ENCODE measurements at places on chromosomes 7 and 10. TPM values are rescaled to one million over a fixed set of nuclear protein-coding genes. Genes with fewer than 3 reads are reported as not detected.
A peak's percentile ranks its signal among the peaks of the same experiment; 100 is the strongest.

- H3K4me1 ChIP-seq, result peaks cover 14% of the 10 kb centered on the region
- H3K36me3 ChIP-seq, result no peaks in the 10 kb centered on the region
- peak overlapping the region; percentile 93 for H3K27ac ChIP-seq
- H3K4me3 ChIP-seq, result peak overlapping the region; percentile 96
Observed at GRCh38 chr10:13347043-13347499, 1.0 kb downstream of the SEPHS1 start.

LIPM gene
- total RNA-seq, result not detected

DNA sequence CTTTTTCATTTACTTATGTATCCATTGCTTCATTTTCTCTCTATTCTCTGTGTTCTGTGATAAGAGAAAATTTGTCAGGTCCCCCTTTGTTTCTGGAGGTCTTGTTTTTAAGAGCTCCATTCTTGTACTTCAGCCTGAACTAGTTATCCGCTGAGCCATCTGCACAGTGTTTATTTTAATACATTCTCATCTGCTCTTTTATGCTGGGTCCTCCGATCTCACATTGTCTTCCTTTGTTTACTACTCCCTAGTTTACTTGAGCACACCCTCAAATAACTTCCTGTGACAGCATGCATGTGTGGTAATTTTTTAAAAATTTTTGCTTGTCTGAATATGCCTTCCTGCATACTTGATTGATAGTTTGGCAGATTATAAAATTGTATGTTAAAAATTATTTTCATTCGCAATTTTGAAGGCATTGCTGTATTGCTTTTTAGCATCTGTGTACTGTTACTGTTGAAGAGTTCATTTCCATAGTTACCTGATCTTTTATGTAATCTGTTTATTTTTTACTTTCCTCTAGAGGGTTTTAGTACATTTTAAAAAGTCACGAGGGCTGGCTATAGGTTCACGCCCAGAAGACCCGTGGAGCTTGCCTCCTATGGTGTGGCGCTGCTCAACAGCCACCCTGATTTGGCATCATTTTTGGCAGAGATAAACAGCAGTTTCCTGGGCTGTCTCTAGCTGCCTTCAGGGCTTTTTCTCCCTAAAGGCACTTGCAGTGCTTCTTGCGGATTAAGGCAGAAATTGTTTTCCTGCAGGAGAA, 31.9 kb downstream of the RSBN1L start:
- H3K27me3 ChIP-seq, result no peaks in the 10 kb centered on the region
- no peaks in the 10 kb centered on the region for H3K36me3 ChIP-seq
- no peak overlapping the region for H3K27ac ChIP-seq
- no peak for DNase-seq
- H3K4me1 ChIP-seq, result peaks cover 23% of the 10 kb centered on the region
- no peak overlapping the region for H3K4me3 ChIP-seq

DNA sequence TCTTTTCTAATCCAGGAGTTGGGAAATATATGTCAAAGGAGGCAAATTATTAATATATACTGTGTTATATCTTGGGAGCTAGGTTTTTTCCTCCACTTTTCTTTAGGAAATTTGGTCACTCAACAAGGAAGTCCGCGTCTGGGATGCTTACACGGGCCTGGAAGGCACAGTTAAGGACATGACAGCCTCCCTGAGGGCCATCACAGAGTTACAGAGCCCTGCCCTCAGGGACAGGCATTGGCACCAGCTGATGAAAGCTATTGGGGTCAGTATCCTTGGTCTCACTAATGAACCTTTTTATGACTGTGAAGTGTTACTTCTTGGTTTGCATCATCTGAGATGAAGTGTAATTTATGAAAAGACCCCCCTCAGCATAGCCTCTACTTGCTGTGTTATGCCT, 74.7 kb downstream of the DNAH11 start:
- no peak overlapping the region for H3K4me3 ChIP-seq
- DNase-seq, result no peak
- no peaks in the 10 kb centered on the region for H3K36me3 ChIP-seq

- peaks cover 7% of the 10 kb centered on the region for H3K4me1 ChIP-seq
- no peak overlapping the region for H3K27ac ChIP-seq
- no peaks in the 10 kb centered on the region for H3K36me3 ChIP-seq
- H3K27me3 ChIP-seq, result no peaks in the 10 kb centered on the region
- no peak for DNase-seq
Observed at GRCh38 chr10:63480237-63480636, 14.5 kb upstream of the JMJD1C start.

- no peaks in the 10 kb centered on the region for H3K27me3 ChIP-seq
- no peaks in the 10 kb centered on the region for H3K4me1 ChIP-seq
- H3K27ac ChIP-seq, result no peak overlapping the region
- no peaks in the 10 kb centered on the region for H3K36me3 ChIP-seq
Observed at GRCh38 chr10:66572700-66573099, 353.1 kb upstream of the LRRTM3 start.

- no peak for DNase-seq
- H3K36me3 ChIP-seq, result no peaks in the 10 kb centered on the region
Observed at GRCh38 chr7:50341724-50342123, 37.2 kb downstream of the IKZF1 start.

DNA sequence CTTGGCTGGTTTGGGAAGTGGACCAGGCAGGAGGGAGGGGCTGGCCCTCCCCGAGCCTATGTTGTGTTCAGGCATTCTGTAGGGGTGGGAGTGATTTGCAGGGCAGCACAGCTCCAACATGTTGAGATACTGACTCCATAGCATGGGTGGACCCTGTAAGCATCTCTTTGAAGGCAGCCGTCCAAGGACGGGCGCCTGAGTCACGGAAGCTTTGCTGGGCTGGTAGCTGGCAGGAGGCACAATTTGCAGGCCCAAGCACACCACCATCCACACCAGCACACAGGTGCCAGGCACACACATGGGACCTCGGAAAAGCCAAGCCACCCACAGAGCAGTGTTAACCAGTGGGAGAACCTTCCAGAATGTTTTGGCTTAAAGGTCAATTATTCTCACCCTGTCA, 505.1 kb upstream of the FOXK1 start:
- H3K27me3 ChIP-seq, result no peaks in the 10 kb centered on the region
- no peak overlapping the region for H3K27ac ChIP-seq
- peaks cover 3% of the 10 kb centered on the region for H3K36me3 ChIP-seq
- DNase-seq, result no peak
- H3K4me1 ChIP-seq, result no peaks in the 10 kb centered on the region

- H3K27ac ChIP-seq, result peak overlapping the region; percentile 55
- H3K27me3 ChIP-seq, result no peaks in the 10 kb centered on the region
- peaks cover 32% of the 10 kb centered on the region for H3K4me1 ChIP-seq
- H3K36me3 ChIP-seq, result no peaks in the 10 kb centered on the region
- DNase-seq, result no peak
- H3K4me3 ChIP-seq, result peak overlapping the region; percentile 88
Observed at GRCh38 chr7:66921396-66921917, 432 bp downstream of the TMEM248 start.

GFRA1 gene
- total RNA-seq, result 5.8 TPM

NME8 gene
- not detected for total RNA-seq

- H3K27me3 ChIP-seq, result no peaks in the 10 kb centered on the region
- DNase-seq, result no peak
- H3K27ac ChIP-seq, result no peak overlapping the region
- H3K36me3 ChIP-seq, result no peaks in the 10 kb centered on the region
- peaks cover 7% of the 10 kb centered on the region for H3K4me1 ChIP-seq
Observed at GRCh38 chr7:84701524-84702306, 485.1 kb downstream of the SEMA3D start.

DNA sequence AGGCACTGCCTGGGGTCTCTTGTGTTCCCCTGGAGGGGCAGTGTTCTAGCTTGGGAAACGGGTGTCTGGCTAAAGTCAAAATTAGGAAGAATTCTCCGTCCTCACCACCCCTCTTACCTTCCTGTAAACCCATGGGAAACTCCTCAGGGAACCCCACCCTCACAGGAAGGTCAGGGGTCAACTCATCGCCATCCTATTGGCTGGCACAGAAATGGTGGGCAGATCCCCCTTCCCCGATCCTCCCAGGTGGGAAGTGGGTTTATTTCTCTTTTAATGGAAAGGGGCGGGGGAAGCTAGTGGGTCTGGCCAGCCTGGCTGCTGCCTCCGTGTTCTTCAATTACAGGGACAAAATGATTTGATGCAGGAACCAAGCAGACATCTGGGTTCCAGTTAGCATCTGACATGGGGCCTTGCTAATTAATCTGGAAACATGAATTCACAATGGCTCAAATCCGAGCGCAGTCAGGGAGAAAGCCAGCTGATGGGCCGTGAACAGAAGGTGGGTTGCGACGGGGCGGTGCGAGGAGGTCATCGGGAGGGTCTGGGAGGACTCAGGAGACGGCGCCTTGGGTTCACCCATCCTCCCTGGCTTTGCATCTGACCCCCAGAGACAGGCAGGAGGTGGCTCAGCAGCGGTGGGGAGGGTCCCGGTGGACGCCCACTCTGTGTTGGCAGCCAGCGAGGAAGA, 66.6 kb downstream of the SLIT1 start:
- no peaks in the 10 kb centered on the region for H3K27me3 ChIP-seq
- no peaks in the 10 kb centered on the region for H3K36me3 ChIP-seq
- no peak overlapping the region for H3K4me3 ChIP-seq
- DNase-seq, result no peak

- no peak for DNase-seq
- H3K36me3 ChIP-seq, result no peaks in the 10 kb centered on the region
- H3K4me3 ChIP-seq, result no peak overlapping the region
- H3K27me3 ChIP-seq, result no peaks in the 10 kb centered on the region
- H3K27ac ChIP-seq, result no peak overlapping the region
Observed at GRCh38 chr7:38427279-38427955, 154.0 kb upstream of the TARP start.

- no peaks in the 10 kb centered on the region for H3K36me3 ChIP-seq
- H3K4me3 ChIP-seq, result no peak overlapping the region
- H3K27me3 ChIP-seq, result no peaks in the 10 kb centered on the region
- no peak overlapping the region for H3K27ac ChIP-seq
- no peak for DNase-seq
- H3K4me1 ChIP-seq, result no peaks in the 10 kb centered on the region
Observed at GRCh38 chr7:136665878-136666509, 202.5 kb upstream of the CHRM2 start.

DNA sequence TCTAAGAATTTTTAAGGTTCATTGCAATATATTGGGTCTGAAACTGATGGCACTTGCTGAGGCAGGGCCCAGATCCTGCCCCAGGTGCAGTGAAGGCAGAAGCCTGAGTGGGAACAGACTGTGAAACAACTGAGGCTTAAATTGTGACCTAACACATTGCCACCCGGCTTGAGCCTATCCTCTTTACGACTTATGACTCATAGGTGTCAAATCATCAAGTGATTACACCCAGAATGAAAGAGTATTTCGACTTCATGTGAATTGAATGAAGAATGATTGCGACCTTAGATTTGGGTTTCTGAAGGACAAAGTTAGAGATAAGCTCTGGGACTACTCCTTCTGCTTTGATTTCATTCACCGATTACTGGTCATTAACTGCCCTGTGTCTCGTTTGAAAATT, 200.9 kb downstream of the CREB5 start:
- H3K27me3 ChIP-seq, result no peaks in the 10 kb centered on the region
- H3K4me1 ChIP-seq, result peaks cover 24% of the 10 kb centered on the region
- H3K4me3 ChIP-seq, result no peak overlapping the region
- H3K36me3 ChIP-seq, result no peaks in the 10 kb centered on the region

All from thoracic aorta (tissue), 2 donors.